GM12878 (cell line): ENCODE measurements at places on chromosomes 5 and 9.
A peak's percentile ranks its signal among the peaks of the same experiment; 100 is the strongest.

DNA sequence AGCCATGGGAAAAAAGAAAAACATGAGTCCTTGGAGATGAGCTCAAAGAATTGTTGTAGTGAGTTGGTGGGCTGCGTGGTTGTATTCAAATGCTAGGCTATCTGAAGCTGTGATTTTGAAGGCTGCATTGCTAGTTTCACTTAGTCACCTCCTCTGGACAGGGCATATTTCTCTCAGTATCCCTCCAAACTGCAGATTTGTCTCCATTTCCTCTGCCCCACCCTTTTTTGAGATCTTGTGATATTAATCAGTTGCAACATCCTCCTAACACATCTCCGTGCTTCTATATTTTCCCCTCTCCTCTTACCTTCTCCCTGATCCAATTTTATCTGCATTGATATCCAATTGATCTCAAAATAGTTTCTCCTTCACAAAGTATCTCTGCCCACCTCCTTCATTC lies 1048.0 kb upstream of the WWC1 start:
- DNase-seq: no peak

GRCh38 chr5:10262121-10262774 lies 12.2 kb downstream of the CCT5 start:
- no peak for DNase-seq

- DNase-seq: no peak
These were observed 64.3 kb downstream of the GOLM1 start for GRCh38 chr9:86034863-86035734.

- DNase-seq: no peak
These were observed 1.4 kb downstream of the ODF2 start for GRCh38 chr9:128457207-128457606.

GRCh38 chr5:137024044-137024443 lies 475.1 kb downstream of the SPOCK1 start:
- DNase-seq: no peak

GRCh38 chr9:116193636-116194035 lies 40.0 kb downstream of the PAPPA start:
- DNase-seq: no peak

GRCh38 chr5:152505442-152506042 lies 100.5 kb upstream of the NMUR2 start:
- no peak for DNase-seq

GRCh38 chr5:137392261-137392660 lies 106.9 kb downstream of the SPOCK1 start:
- no peak for DNase-seq

- DNase-seq: no peak
These were observed 18.3 kb upstream of the STOM start for GRCh38 chr9:121388140-121388905.

DNA sequence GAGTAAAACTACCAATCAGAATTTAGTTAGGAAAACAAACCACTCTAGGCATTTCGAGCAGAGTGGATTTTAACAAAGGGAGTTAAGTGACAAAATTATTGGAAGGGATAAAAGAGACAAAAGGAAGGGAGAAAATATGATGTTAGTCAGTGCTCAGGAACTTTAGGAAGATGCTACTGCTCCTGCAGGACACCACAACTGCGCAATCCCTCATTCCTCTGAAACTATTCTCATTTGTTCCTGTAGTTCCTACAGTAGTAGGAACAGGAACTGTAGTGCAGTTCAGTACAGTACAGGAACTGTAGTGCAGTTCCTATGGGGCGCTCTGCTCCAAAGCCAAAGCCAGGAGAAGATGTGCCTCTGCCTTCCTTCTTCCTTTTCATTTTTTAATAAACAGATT lies 29.9 kb upstream of the MEGF10 start:
- DNase-seq: no peak

DNA sequence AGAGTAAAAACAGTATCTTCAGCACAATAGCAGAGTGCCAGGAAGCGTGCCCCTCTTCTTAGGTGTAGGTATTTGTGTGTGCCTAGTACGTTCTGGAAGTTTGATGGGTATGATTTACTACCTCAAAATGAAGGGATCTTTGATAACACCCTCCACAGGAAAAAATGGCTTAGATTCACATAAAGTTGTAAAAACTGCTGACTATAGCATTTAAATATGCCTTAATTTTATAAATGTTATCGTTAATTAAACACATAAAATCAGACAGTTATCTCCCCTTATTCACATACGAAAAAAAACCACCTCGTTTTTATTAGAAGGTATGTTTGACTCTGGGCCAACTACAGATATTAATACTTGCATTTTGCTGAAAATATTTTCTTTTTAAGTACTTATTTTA lies 243.6 kb upstream of the TBCA start:
- no peak for DNase-seq

- no peak for DNase-seq
These were observed 94.2 kb downstream of the FOXD1 start for GRCh38 chr5:73354406-73354805.

DNA sequence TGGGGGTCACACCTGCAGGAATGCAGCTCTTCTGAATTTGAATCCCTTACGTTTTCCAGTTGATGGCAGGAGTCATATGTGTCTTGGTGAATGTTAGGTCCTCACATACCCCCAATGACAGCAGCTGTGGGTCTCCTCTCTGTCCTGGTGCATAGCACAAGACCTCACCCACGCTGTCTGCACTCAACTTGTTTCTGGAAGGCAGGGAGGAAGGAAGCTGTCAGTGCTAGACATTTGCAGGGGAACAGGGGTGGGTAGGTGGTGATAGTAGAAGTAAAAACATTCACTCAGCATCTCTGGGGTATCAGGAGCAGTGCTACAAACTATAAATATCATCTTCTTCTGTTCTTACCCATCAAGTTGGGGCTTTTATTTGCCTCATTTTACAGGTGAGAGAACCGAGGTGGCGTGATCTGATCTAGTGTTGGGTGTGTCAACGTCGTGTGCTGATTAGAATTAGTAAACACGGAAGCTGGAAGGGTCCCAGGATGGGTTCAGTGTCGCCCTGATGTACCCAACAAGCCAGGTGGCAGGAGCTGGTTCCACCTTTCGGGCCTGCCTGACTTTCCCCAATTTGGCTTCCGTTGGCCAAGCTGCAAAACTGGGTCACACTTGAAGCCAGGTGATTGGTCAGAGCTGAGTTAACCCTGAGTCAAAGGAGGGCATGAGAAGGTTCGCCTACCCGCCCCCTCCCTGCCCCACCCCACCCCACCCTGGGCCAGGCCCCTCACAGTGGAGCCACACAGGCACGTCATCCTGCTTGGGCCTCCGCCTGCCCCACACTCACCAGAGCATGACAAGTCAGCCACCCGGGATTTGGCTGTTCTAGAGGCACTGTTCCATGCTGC lies 15.8 kb downstream of the ERGIC1 start:
- DNase-seq: peak; percentile 52

- DNase-seq: no peak
These were observed 77.3 kb upstream of the MAP3K1 start for GRCh38 chr5:56737951-56738606.

DNA sequence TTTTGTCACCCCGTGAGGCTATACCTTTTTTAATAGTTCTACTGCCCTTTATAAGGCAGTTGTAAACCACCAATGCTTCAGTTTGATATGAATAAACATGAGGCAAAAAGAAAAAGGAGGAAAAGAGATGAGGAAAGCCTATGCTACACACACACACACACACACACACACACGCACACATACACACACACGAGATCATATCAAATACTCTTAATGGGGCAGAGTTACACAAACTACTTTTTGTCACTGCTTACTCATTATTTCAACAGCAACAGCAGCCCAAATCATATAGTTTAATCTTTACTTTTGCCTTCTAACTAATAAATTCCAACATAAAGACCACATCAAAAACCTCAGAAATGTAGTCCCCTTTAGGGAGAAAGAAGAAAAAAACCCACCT lies 116.8 kb upstream of the PAM start:
- no peak for DNase-seq

- no peak for DNase-seq
These were observed 597.8 kb upstream of the CLINT1 start for GRCh38 chr5:158456756-158457155.

DNA sequence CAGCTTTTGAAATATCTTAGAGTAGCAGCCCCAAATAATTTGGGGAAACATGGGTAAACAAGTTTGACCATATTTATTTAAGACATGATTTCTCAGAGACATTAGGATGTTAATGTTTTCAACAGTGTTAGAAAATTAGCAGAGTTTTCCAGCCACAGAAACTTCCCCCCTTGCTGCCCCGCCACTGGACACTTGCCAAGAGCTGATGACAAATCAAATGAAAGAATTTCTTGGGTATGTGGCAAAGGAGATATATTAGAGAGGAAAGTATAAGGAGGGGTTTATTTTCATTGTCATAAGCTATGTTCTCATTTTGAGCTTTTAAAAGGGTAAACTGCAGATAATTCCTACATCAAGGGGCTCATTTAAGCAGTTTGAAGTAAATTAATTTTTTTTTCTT lies 15.9 kb downstream of the GABRA1 start:
- DNase-seq: no peak

GRCh38 chr9:17669206-17669605 lies 90.3 kb downstream of the SH3GL2 start:
- no peak for DNase-seq

GRCh38 chr9:106964329-106964728 lies 101.4 kb downstream of the ZNF462 start:
- DNase-seq: peak; percentile 44

- no peak for DNase-seq
These were observed 708.1 kb downstream of the EFNA5 start for GRCh38 chr5:106962464-106963230.

DNA sequence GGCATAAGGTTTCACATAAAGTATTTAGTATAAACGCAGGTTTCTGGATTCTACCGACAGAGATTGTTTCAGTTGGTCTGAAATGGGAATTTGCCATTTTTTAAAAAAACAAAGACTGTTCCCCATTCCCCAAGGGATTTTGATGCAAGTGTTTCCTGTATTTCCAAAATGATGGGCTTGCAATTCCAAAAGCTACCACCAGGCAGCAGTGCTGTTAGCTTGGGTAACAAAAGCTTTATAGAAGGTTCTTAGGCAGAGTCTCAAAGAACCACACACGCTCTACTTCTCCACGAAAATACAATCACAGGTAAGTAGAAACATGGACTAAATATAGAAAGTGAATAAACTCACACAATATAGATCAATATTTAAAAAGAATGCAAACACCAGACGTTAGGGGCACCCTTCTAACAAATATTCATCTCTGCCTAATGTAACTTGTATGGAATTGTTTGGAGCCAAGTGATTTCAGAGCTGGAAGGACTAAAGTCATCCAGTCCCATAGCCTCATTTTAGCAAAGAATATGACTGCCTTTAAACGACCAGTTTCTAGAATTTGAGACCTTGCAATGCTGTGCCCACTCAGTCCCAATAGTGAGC lies 154.3 kb downstream of the SPOCK1 start:
- no peak for DNase-seq

DNA sequence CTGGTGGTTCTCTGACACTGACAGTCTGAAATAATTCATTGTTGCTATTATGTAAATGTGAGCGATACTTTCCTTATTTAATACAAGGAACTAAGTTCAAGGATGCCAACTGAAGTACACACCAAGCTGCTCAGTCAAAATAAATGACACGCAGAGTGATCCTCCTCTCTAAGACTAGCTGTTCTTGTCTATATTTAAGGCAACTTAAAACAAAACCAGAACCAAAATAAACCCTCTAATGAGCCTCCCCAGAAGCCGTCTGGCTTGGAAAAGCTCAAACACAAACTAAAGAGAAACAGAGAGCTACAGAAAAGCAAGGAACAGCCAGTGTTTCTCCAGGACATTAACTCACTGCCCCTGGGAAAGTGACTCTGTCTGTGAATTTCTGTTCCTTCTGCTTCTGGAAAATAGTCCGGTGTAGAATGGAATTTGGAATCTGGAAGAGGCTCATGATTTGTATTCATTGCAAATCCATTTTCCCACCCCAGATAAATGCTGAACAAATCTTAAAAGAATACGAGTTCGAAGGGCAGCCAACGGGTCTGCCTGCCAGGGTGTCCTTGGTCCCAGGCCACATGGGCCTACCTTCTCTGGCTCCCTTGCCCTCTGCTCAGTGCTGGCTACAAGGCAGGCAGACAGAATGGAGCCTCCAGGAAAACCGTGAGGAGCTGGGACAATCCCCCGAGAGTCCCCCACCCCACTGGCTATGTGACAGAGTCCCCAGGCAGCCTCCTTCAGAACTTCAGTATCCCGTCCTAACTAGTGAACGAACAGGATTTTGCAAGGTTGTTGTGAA lies 14.8 kb downstream of the GGTA1 start:
- DNase-seq: no peak

GRCh38 chr9:13481274-13481673 lies 201.8 kb upstream of the MPDZ start:
- DNase-seq: no peak

DNA sequence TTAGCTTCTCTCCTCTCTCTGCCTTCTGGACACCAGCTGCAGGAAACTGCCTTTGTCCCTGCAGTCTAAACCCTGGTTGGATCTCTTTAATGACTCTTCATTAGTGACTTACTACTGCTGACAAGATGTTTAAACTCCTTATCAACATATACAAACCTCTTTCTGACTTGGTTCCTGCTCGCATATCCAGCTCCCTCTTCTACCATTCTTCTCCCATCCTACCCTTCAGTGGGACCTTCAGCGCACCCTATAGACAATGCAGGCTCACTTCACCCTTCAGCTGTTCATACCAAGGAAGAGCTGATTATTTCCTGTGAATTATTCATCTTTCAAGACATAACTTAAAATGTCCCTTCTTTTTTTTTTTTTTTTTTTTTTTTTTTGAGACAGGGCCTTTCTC lies 436.5 kb downstream of the KIAA0825 start:
- no peak for DNase-seq

DNA sequence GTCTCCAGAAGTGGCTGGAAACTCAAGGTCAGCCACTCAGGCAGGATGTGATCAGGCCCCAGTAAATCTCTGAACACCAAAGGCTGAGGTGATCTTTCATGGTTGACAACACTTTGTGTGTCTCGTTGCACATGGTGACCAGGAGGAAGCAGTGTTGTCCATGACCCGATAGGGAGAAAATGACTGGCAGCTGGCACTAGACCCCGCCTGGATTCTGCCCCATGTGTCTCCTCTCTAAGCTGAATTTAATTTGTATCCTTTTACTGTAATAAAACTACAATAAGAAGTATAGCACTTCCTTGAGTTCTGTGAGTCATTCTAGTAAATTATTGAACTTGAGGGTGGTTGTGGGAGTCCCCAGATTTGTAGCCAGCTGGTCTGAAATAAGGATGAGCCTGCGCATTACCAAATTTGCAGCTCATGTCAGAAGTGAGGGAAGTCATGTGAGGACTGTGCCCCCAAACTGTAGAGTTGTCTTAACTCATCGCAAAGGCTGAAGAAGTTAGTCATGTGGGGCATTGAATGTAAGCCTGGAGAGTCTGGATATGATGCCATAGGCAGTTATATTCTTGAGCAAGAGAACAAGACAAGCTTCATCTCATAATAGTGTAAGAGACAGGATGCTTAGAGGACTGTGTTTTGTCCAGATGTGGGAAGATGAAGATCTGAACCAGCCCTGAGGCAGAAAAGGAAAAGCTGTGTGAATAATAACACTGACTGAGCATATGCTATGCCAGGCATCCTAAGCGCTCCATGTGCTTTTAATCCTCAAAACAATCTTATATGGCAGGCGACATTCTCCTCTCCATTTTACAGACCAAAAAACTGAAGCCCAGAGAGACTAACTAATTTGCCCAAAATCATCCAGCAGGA lies 55.9 kb downstream of the TMEM215 start:
- DNase-seq: no peak
